Activated CD8-positive, alpha-beta memory T cell treated with anti-CD3 and anti-CD28 coated beads, Interleukin-2, amount 50 U/mL, for 4 hours (primary cell): ENCODE measurements at places on chromosomes 1 and 21.

DNA sequence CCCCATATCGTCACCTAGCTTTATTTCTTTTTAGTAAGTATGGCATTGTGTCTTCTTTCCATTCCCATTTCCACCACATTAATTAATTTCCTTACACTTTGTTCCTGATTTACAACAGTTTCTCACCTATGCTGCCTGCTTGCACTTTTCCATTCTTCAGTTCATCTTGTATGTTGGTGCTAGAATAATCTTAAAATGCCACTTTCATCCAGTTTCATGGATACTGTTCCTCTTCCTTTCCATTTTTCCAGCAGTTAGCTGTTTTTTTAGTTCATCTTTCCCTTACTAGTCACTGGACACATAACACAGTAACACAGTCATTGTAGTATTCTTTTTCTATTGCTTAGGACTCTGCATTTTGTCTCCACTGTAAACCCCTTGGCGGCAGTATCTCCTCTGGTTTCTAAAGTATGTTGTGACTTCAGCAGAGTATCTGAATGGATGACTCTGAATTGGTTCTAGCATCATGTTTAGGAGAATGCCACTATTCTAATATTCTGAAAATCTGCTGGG, 2.1 kb downstream of the CDC7 start:
- no peak for DNase-seq

DNA sequence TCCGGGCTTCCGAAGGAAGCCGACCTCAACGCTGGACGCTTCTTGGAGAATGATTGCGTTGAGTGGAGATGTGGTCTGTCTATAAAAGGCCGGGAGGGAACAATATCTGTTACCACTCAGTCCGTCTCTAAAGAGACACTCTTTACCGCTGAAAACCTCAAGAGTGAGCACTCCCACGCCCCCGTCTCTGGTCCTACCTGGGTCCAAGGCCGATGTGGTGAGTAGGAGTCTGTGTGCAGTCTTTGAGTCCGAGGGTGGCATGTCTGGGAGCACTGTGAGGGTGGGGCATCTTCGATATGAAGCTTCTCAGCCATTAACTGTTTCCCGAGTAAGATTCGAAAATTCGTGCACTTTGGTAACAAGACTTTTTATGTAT, 576 bp downstream of the ZFP69 start:
- DNase-seq = peak; percentile 24

GRCh38 chr1:94768036-94768435, 52.1 kb upstream of the SLC44A3 start:
- DNase-seq = no peak

DNA sequence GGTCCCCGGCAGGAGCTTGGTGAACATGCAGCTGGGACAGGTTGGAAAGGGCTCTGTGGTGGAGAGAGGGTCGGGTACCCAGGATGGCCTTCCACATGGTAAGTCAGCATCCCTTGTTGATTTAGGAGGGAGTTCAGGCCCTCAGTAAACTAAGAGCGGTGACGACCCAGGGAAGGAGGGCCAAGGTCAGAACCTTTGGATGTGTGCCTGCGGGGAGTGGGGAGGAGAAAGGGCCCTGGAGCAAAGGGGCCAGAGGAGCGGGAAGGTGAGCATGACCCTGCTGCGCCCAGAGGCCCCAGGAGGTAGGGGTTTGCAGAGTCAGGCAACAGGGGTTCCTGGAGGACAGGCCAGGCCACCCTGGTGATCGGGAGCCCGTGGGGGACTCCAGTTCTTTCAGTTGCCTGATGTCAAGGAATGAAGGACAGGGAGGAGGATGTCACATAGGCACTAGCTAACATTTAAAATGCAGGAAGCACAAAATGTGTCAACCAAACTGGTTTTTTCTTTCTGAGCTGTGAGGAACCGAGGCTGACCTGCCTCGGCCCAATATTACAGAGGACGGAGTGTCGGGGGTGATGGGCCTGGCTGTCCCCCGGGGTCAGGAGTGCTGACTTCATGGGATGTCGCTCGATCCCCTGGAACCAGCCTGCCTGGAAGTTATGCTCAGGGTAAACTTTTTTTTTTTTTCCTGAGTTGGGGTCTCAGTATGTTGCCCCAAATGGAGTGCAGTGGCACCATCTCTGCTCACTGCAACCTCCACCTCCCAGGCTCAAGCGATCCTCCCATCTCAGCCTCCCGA, 117.4 kb upstream of the SLC45A1 start:
- no peak for DNase-seq

- no peak for DNase-seq
These were observed 67.3 kb downstream of the URB2 start for GRCh38 chr1:229693129-229693900.

- DNase-seq = peak; percentile 41
These were observed 13.9 kb downstream of the DDX20 start for GRCh38 chr1:111769517-111770146.

- no peak for DNase-seq
These were observed 57.7 kb upstream of the ACTL8 start for GRCh38 chr1:17697458-17697857.

- DNase-seq = no peak
These were observed 24.2 kb upstream of the NPPB start for GRCh38 chr1:11882814-11883538.

DNA sequence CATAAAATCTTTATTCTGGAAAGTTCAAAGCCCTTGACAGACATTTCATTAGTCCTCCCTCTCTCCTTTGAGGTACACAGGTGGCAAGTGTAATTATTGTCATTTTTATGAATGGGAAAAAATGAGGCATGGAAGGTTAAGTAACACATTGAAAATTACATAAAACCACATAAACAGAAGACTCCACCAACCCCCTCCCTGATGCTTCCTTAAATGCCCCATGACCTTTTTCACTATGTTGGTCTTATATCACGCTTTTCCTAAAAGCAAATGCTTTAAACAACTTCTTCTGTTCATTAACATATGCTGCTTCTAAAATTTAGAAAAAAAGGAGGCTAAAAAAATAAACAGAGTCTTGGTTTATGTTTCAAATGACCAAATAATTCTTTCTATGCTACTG, 648.4 kb downstream of the PTPRC start:
- no peak for DNase-seq

- DNase-seq = peak; percentile 34
These were observed 7.0 kb upstream of the CDK11B start for GRCh38 chr1:1665815-1666251.

- DNase-seq = peak; percentile 78
These were observed at the start of gene IL10RB for GRCh38 chr21:33266050-33266788. TSS of gene IL10RB (plus strand) at chr21:33266367. CDS start at chr21:33266466, 99 bp downstream.

DNA sequence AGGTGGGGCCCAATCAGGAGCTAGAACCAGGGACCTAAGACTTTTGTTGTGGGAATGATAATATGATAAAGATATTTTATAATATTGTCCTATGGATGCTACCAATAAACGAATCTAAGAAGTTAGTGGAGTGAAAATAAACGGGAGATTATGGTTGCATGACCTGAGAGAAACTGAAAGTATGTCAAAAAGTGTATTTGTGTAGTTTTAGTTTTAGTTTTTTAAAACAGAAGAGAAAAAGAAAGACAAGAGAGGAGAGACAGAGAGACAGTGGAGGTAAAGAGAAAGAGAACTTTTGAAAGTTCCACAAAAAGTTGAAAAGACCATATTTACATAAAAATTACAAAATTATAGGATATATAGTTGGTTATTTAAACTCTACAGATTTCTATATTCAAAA, 64.1 kb upstream of the TMPRSS15 start:
- no peak for DNase-seq

DNA sequence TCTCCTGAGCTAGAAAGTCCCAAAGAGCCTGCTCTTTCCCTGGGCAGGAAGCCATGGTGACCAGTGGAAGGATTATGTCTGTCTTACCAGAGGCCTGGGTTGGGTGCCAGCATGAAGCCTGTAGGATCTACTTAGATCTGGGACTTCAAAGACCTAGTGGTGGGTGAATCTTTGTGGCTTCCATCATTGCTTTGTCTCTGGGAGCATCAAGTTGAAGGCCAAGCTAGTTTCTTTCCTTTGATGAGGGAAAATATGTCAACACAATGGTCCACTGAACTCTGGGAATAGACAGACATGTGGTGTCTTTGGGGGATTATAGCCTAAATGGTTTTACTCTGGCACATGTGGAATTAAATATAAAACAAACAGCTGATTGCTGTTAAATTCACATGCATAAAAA, 100.5 kb upstream of the HOOK1 start:
- no peak for DNase-seq

DNA sequence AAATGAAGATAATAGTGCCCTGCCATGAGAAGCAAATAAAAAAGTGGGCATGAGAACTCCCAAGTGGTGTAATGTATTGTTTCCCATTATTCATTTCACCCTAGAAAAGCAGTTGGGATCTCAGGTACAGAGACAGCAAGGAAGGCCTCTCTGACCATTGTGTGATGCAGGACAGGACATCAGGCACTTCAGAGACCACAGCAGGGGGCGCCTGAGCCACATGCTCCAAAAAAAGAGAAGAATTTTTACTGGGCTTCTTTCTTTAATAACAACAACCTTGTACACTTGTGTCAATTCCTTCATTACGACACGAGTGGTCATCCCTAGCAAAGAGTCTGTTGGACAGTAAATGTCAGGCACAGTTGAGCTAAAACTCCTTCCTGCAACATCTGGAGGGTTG, 533.3 kb downstream of the OMA1 start:
- no peak for DNase-seq

DNA sequence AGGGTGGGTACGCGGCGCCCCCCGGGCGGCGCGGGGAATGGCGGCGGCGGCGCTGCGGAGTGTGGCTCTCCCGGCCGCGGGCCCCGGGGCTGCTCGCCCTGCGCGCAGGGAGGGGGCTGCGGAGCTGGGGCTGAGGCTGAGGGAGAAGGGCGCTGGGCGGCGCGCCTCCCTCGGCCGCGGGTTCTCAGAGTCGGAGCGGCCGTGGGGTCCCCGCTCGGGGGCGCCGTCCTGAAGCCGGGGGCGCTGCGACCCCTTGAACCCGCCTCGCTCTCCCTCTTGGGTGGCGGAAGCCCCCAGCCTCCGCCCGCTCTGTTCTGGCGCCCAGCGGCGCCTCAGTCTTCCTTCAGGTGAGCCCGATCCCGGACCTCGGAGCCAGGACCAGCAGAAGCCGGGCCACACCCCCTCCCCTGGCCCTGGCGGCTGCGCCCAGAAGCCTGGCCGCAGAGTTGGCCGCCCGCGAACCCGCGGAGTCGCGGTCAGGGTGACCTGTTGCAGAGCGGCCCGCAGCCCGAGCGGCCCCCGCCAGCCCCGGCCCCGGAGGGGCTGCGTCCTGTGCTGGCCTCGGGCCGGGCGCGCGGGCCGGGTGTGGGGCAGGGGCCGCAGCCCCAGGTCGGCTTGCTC, 532 bp downstream of the RALGPS2 start:
- no peak for DNase-seq

- DNase-seq = no peak
These were observed 52.0 kb upstream of the KCNA3 start for GRCh38 chr1:110726755-110727154.

DNA sequence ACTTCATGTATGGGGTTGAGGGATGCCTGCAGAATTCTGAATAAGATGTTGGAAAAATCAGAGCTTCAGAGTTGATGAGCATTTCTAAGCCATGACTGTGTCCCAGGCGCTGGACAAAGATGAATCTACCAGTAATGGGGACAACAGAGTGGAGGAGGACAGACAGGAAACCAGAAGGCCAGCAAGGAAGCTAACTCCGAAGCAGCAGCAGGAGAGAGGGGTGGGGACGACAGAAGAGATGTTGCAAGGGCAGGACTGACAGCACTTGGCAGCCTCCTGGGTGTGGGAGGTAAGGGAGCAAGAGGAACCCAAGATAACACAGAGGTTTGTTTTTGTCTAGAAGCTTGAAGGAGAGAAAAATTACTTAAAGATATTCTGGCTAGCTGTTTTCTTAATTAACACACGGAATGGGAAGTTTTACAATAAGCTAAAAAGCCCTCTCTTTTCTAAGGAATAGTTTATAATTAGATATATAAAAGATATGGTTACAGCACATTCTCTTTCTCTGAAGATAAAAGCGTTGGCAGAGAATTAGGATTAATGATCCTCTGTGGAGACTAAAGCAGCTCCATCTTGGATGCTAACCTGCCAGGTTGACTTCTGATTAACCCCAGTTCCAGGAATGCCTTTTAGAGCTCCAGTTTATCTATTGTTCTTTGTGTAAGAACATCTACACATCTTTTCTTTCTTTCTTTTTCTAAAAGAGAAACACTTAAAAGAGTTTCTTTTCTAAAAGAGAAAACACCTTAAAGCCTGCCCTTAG, 92.7 kb downstream of the TENT5C start:
- no peak for DNase-seq

- DNase-seq = no peak
These were observed 2.1 kb upstream of the CD58 start for GRCh38 chr1:116572771-116573430.

GRCh38 chr1:21605964-21606705, 63.0 kb downstream of the RAP1GAP start:
- DNase-seq = no peak
